Fibroblast of lung (primary cell): ENCODE measurements at places on chromosomes 2 and 18. TPM values are rescaled to one million over a fixed set of nuclear protein-coding genes. Genes with fewer than 3 reads are reported as not detected.

GRCh38 chr2:171963198-171963597 lies 36.6 kb upstream of the METAP1D start:
- DNase-seq, result no peak

- no peak for DNase-seq
These were observed 212.1 kb upstream of the COPS8 start for GRCh38 chr2:236873636-236874035.

The MEIS1 gene
- 119 and 139 TPM in 2 replicates for total RNA-seq

GRCh38 chr2:77767388-77768076 lies 245.4 kb upstream of the LRRTM4 start:
- no peak for DNase-seq

DNA sequence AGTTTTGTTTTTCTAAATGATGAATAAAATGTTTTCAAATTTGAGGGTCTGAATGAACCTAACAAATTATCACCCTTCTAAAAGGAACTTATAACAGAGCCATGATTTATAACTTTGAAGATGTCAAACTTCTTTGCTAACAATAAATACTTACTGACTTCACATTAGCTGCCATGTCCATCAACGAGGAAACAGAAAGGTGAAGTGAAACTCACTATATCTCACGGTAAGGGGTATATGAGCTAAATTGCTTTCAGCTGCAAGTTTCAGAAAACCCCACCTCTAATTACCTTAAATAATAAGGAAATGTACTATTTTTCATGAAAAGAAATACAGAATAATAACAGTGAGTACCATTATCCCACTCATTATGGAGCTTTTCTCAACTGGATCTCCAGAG lies 350.8 kb upstream of the NT5C1B start:
- DNase-seq, result no peak

The RBM44 gene
- 0.17 and 0.26 TPM in 2 replicates for total RNA-seq
